Glutamatergic neuron (in vitro differentiated cells): ENCODE measurements at places on chromosomes 5 and 9. TPM values are rescaled to one million over a fixed set of nuclear protein-coding genes. Genes with fewer than 3 reads are reported as not detected.
A peak's percentile ranks its signal among the peaks of the same experiment; 100 is the strongest.

GRCh38 chr5:44233691-44234090 is 155.5 kb downstream of the FGF10 start:
- DNase-seq, result no peak
- H3K4me1 ChIP-seq, result no peaks in the 10 kb centered on the region
- H3K27ac ChIP-seq, result no peak overlapping the region
- no peaks in the 10 kb centered on the region for H3K27me3 ChIP-seq

DNA sequence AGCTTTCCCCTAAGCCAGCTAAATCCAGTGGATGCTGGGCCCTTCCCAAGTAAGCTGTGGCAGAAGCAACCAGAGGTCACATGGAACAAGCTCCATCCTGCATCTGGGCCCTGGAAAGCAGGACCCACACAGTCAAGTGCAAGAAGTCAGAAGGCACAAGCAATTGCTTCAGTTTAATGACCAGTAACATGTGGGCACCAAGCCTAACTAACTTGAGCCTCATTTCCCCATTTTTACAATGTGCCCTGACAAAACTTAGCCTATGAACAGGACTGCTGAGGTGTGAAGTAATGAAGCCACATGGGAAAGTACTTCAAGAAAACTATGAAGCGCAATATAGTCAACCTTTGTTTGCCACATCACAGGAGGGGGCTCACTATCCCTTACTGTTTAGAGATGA is 90.5 kb downstream of the TLE1 start:
- H3K27ac ChIP-seq, result no peak overlapping the region
- peaks cover 17% of the 10 kb centered on the region for H3K27me3 ChIP-seq
- DNase-seq, result no peak
- peaks cover 52% of the 10 kb centered on the region for H3K4me1 ChIP-seq
- H3K4me3 ChIP-seq, result no peak overlapping the region

DNA sequence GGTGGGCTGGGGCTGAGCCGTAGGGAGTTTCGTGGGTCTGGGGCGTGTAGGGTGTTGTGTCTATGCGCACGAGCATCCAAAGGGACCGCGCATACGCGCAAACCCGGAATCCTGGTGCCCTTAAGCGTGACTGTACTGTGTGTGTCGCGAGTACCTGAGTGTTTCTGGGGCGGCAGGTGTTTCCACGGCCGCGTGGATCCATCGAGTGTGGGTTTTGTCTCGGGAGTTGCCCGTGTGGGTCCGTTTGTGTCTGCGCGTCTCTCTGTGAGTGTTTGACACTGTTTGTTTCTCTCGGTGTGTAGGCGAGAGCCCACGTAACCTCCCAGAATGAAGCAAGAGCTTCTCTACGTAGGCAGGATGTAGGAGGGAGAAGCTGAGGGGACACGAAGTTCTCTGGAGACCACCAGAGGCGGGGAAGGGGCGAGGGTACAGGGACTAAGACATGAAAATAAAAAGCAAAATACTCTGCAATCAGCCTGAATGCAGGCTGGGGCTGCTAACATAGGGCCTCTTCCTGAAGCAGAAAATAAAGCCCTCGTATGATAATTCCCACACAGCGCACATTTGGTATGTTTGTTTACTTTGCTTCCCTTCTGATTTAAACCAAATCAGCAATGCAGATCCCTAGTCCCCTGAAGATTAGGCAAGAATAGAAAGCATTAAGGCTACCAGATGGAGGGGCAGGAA is 588 bp upstream of the BRINP1 start:
- peak overlapping the region; percentile 99 for H3K4me3 ChIP-seq
- peaks cover 15% of the 10 kb centered on the region for H3K4me1 ChIP-seq
- DNase-seq, result no peak
- no peaks in the 10 kb centered on the region for H3K36me3 ChIP-seq

- DNase-seq, result no peak
- H3K36me3 ChIP-seq, result no peaks in the 10 kb centered on the region
- H3K4me3 ChIP-seq, result no peak overlapping the region
- H3K4me1 ChIP-seq, result no peaks in the 10 kb centered on the region
- H3K27me3 ChIP-seq, result peaks cover 5% of the 10 kb centered on the region
- no peak overlapping the region for H3K27ac ChIP-seq
These were observed 25.6 kb downstream of the CSF2 start for GRCh38 chr5:132099076-132099748.

DNA sequence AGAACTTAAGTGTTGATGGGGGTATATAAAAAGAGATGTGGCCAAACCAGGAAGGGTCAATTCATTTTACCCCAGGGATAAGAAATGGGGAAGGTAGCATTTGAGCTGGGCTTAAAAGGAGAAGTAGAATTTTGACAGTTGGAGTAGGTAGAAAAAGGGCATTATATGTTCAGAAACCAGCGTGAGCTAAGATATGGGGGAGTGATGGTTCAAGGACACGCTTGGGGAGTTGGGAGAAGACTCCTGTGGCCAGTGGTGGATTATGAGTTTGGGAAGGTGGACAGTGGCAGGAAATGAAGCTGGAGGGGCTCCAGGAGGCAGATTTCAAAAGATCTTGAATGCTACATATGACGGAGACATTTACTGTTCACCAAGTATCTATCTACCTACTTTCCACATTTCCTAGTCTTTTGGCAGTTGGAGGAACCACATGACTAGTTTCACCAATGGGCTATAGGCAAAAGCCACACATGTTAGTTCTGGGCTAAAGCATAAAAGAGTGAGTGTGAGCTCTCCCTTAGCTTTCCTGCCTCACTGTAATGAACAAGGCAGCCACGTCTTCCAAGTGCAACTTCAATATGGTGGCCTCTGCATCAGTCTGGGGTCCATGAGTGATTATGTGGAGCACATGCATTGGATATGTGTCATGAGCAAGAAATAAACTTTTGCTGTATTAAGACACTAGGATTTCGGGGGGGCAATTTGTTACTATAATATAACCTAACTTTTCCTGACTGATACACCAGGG is 15.7 kb upstream of the GSN start:
- H3K4me1 ChIP-seq, result no peaks in the 10 kb centered on the region
- H3K27me3 ChIP-seq, result peaks cover 4% of the 10 kb centered on the region
- peaks cover 11% of the 10 kb centered on the region for H3K36me3 ChIP-seq
- no peak overlapping the region for H3K27ac ChIP-seq
- no peak for DNase-seq

- peaks cover 13% of the 10 kb centered on the region for H3K27me3 ChIP-seq
- no peak overlapping the region for H3K4me3 ChIP-seq
- no peak for DNase-seq
- no peak overlapping the region for H3K27ac ChIP-seq
- peaks cover 5% of the 10 kb centered on the region for H3K4me1 ChIP-seq
- H3K36me3 ChIP-seq, result no peaks in the 10 kb centered on the region
These were observed 2.0 kb upstream of the UAP1L1 start for GRCh38 chr9:137075275-137075775.

DNA sequence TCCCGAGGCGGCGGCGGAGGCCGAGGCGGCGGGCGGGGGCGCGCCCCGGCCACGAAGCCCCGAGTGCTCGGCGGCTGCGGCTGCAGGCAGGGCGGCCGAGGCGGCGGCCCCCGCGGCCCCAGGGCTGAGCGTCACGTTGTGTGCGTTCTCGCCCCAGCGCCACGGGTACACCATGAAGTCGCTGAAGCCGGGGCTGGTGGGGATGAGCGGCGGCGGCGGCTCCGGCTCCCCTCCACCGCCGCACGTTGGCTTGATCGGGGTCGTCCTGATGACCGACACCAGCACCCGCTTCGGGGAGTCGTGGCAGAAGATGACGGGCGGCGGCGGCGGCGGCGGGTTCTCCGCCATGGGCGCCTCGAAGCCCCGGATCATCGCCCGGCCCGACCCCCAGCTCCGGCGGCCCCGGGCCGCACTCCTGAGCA is 498 bp downstream of the ZNF367 start:
- peaks cover 17% of the 10 kb centered on the region for H3K4me1 ChIP-seq
- H3K27ac ChIP-seq, result peak overlapping the region; percentile 72
- H3K27me3 ChIP-seq, result peaks cover 4% of the 10 kb centered on the region
- no peaks in the 10 kb centered on the region for H3K36me3 ChIP-seq
- peak overlapping the region; percentile 82 for H3K4me3 ChIP-seq

- no peak overlapping the region for H3K4me3 ChIP-seq
- H3K36me3 ChIP-seq, result no peaks in the 10 kb centered on the region
- peaks cover 15% of the 10 kb centered on the region for H3K4me1 ChIP-seq
- peaks cover 7% of the 10 kb centered on the region for H3K27me3 ChIP-seq
- DNase-seq, result no peak
- no peak overlapping the region for H3K27ac ChIP-seq
These were observed 33.0 kb downstream of the IRF1 start for GRCh38 chr5:132457371-132458225.

GRCh38 chr5:100584889-100585288 is 49.7 kb downstream of the FAM174A start:
- no peak overlapping the region for H3K4me3 ChIP-seq
- no peaks in the 10 kb centered on the region for H3K27me3 ChIP-seq
- DNase-seq, result no peak
- peaks cover 7% of the 10 kb centered on the region for H3K36me3 ChIP-seq
- no peaks in the 10 kb centered on the region for H3K4me1 ChIP-seq

GRCh38 chr9:72891043-72891442 is 61.8 kb downstream of the ALDH1A1 start:
- H3K27me3 ChIP-seq, result peaks cover 2% of the 10 kb centered on the region
- no peak for DNase-seq
- no peaks in the 10 kb centered on the region for H3K36me3 ChIP-seq
- H3K4me3 ChIP-seq, result no peak overlapping the region

EPB41L4A gene
- 125 TPM for total RNA-seq

UGT3A1 gene
- total RNA-seq, result not detected

NEUROG1 gene
- 222 TPM for total RNA-seq

PCAT7 gene
- total RNA-seq, result 16.4 TPM

MEIKIN gene
- total RNA-seq, result not detected

KIF27 gene
- 4.2 TPM for total RNA-seq

SERF1A gene
- total RNA-seq, result 45.4 TPM

IRF1 gene
- 2.8 TPM for total RNA-seq

WNT8A gene
- total RNA-seq, result not detected

TEX48 gene
- total RNA-seq, result not detected
